ENCODE measurements at places on chromosomes 4 and X. TPM values are rescaled to one million over a fixed set of nuclear protein-coding genes. Genes with fewer than 3 reads are reported as not detected.

DNA sequence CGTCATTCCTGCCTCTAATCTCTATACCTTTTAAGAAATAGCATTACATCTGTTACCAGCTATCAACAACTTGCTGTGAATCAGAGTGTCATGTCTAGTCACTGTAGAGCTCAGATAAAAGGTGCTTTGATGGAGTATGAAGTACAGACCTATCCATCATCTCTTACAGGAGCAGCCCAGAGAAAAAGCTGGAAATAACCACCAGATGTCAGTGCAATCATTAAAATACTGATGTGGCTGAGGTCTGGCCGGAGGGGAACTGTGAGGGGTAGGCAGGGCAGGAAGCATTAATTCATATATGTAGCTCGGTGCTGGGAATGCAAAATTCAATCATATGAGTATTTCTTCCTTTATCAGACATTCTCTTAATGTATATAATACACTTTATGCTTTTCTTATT, 100.6 kb downstream of the AKAP4 start:
- no peak overlapping the region for H3K27ac ChIP-seq
- H3K4me3 ChIP-seq = no peak overlapping the region
- H3K4me1 ChIP-seq = no peaks in the 10 kb centered on the region
- peaks cover 13% of the 10 kb centered on the region for H3K27me3 ChIP-seq

Gene CDKL5
- 37.3 TPM for total RNA-seq

Gene IL3RA
- total RNA-seq = 21.6 TPM

Gene TRIM60
- not detected for total RNA-seq

DNA sequence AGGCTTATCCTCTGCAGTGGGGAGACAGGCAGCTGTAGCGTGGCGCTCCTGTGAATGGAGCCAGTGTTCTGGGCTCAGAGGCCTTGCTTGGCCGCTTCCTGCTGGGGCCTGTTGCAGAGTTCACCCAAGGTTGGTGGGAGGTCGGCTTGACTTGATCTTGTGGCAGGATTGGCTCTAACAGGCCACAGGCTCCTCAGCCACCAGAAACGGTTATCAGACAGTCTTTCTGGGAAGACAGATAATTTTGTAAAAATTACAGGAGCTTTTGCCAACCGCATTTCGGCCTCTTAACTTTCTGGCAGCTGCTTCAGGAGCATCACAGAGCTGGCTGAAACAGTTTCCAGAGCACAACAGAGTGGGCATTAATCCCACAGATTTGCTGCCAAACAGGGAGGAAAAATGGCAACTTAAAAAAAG, 66.4 kb downstream of the DIPK2B start:
- H3K27ac ChIP-seq = no peak overlapping the region
- H3K4me1 ChIP-seq = no peaks in the 10 kb centered on the region
- H3K27me3 ChIP-seq = no peaks in the 10 kb centered on the region
- H3K36me3 ChIP-seq = no peaks in the 10 kb centered on the region
- no peak overlapping the region for H3K4me3 ChIP-seq
- peak; percentile 48 for DNase-seq

DNA sequence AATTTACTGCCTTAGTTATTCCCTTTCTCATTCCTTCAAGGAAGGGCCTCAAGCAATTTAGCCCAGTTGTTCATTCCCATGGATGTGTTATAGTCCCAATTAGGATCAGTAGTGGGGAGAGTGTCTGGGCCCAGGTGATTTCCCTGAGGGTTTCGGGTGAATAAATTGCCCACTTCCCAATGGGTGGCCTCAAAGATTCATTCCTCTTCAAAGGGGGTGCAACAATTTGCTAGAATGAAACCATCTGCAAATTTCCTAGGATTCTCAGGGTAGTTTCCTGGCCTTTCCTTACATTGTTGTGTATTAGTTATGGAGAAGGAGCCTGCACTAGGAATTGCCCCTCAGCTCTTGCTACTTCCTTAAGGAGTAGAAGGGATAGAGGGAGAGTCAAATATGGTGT, 6.3 kb upstream of the AREG start:
- H3K4me1 ChIP-seq = no peaks in the 10 kb centered on the region
- no peak overlapping the region for H3K27ac ChIP-seq
- no peaks in the 10 kb centered on the region for H3K36me3 ChIP-seq

DNA sequence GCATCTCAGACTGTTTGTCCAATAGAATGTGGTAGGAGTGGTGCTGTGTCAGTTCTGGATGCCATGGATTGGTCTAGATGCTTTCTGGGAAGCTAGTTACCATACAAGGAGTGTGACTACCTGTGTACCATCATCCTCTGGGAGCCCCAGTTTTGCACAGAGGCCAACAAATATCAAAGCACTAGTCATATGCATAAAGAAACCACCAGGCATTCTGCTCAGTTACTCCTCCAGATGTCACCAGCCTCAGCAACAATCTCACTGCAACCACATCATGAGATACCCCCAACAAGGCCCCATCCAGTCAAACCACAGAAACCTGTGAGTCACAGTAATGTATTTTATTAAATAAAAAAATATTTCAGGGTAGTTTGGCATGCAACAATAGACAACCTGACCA, 435.8 kb upstream of the CPEB2 start:
- H3K27me3 ChIP-seq = no peaks in the 10 kb centered on the region
- no peak overlapping the region for H3K4me3 ChIP-seq
- H3K36me3 ChIP-seq = no peaks in the 10 kb centered on the region
- H3K4me1 ChIP-seq = no peaks in the 10 kb centered on the region
- no peak for DNase-seq

DNA sequence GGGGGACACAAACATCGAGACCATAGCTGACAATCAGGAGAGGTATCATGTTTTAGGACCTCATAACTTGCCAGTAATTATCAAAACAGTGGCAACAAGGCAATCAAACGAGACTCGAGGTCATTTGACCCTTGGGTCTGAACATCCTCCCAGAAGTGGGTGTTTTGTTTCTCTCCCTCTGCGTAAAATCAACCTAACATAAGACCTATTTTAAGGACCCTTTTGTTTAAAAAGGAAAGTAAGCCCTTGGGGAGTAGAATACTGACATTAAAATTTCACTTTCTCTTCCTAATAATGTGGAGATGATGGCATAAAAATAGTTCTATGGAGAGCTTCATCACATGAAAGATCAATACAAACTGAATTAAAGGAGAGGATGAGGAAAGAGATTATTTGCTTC, 106.2 kb upstream of the PUDP start:
- H3K27me3 ChIP-seq = no peaks in the 10 kb centered on the region
- H3K4me1 ChIP-seq = peaks cover 4% of the 10 kb centered on the region
- H3K27ac ChIP-seq = no peak overlapping the region
- peaks cover 3% of the 10 kb centered on the region for H3K36me3 ChIP-seq
- DNase-seq = no peak

DNA sequence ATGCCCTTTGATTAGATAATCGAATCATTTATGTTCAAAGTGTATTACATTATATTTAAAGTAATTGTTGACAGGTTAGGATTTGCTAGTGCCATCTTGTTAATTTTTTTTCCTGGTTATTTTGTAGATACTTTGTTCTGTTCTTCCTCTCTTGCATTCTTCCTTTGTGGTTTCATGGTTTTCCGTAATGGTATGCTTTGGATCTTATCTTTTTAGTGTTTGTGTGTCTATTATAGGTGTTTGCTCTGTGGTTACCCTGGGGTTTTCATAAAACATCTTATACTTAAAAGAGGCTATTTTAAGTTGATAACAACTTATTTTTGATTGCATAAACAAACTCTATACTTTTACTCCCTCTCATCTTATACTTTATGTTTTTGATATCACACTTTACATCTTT, 108.2 kb upstream of the SRD5A3 start:
- H3K4me3 ChIP-seq = no peak overlapping the region
- H3K36me3 ChIP-seq = no peaks in the 10 kb centered on the region
- no peak overlapping the region for H3K27ac ChIP-seq
- H3K4me1 ChIP-seq = no peaks in the 10 kb centered on the region
- no peaks in the 10 kb centered on the region for H3K27me3 ChIP-seq

Gene TRIML2
- total RNA-seq = not detected

- DNase-seq = peak; percentile 32
- no peaks in the 10 kb centered on the region for H3K27me3 ChIP-seq
- H3K27ac ChIP-seq = no peak overlapping the region
Observed at GRCh38 chr4:138775489-138775888, 240.1 kb upstream of the NOCT start.

GRCh38 chrX:10280071-10280470, 123.3 kb downstream of the CLCN4 start:
- no peak for DNase-seq
- no peaks in the 10 kb centered on the region for H3K36me3 ChIP-seq
- no peak overlapping the region for H3K27ac ChIP-seq
- no peaks in the 10 kb centered on the region for H3K4me1 ChIP-seq
- H3K4me3 ChIP-seq = no peak overlapping the region

DNA sequence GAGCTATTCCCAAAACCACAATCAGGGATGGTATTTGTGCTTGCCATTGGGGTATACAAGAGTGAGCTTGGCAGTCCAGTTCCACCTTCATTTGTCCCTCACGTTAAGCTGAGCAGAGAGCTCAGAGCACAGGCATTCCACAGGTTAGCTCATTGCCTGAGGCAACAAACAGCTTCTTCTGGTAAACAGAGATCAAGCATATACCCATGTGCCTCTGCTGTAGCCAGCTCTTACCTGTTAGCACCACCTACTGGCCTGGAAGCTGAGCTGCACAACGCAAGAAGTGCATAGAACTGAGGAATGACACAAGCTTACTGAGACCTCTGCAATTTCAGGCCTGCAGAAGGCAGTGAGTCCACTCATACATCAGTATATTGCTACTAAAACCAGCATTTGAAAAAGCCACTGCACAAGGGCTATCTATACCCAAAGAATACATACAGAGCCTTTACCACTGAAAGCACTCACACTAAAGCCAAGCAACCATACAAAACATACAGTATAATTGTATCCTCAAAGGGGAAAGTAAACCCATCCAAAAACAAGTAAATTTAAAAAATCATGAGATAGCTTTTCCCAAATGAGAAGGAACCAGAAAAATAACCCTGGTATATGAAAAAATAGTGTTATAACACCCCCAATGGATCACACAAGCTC, 258.3 kb upstream of the GABRA2 start:
- H3K27ac ChIP-seq = no peak overlapping the region
- no peaks in the 10 kb centered on the region for H3K36me3 ChIP-seq
- H3K27me3 ChIP-seq = no peaks in the 10 kb centered on the region
- H3K4me3 ChIP-seq = no peak overlapping the region
- DNase-seq = peak; percentile 26
- H3K4me1 ChIP-seq = no peaks in the 10 kb centered on the region

Gene GAGE12H
- total RNA-seq = not detected

DNA sequence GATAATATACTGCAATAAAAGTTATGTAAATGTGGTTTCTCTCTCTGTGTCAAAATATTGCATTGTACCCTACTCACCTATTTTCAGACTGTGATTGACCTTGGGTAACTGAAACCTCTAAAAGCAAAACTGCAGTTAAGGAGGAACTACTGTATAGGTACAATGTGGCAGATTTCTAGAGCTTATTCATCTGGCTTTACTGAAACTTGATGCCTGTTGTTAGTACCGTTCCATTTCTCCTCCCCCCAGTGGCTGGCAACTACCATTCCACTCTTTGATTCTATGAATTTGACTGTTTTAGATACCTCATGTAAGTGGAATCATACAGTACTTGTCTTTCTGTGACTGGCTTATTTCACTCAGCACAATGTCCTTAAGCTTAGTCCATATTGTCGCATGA, 61.9 kb downstream of the HOPX start:
- H3K4me3 ChIP-seq = no peak overlapping the region
- DNase-seq = peak; percentile 18
- no peak overlapping the region for H3K27ac ChIP-seq

DNA sequence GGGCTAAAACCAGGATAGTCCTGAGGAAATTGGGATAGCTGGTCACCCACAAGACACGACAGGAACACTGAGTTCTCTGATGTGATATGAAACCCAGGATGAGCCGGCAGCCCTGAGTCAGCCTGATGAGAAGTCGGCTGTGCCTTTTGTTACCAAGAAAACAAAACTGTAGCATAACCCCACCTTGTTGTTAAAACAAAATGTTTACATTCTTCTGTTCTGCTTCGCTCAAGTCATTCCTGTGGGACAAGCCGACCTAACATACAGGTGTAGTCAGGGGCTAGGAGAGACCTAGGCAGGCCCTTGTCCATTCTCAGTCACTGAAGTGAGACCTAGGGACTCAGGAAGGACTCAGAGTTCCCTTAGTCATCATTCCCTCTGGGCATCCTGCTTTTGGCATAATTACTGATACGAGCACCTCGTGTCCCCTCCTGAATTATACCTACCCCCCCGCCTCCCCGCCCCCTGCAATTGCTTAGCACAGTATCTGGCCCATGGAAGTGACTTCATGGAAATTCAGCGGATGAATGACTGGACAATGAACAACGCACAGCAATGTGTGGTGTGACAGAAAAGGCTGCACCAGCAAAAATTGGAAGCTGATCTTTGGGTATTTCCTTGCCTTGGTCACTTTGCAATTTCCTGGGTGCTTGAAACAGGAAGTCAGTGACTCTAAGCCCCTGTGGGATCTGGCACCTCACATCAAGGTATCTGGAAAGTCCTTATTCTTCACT, 31.9 kb upstream of the TLR2 start:
- H3K4me3 ChIP-seq = no peak overlapping the region
- H3K4me1 ChIP-seq = no peaks in the 10 kb centered on the region

- H3K4me1 ChIP-seq = no peaks in the 10 kb centered on the region
- DNase-seq = no peak
- no peaks in the 10 kb centered on the region for H3K27me3 ChIP-seq
- H3K36me3 ChIP-seq = peaks cover 4% of the 10 kb centered on the region
- no peak overlapping the region for H3K4me3 ChIP-seq
Observed at GRCh38 chrX:75045369-75045768, 110.7 kb downstream of the ABCB7 start.

- H3K4me1 ChIP-seq = no peaks in the 10 kb centered on the region
- H3K27me3 ChIP-seq = peaks cover 14% of the 10 kb centered on the region
- no peaks in the 10 kb centered on the region for H3K36me3 ChIP-seq
Observed at GRCh38 chrX:14194711-14195110, 165.0 kb upstream of the GEMIN8 start.

Gene NCBP2L
- 0.11 TPM for total RNA-seq

- H3K4me1 ChIP-seq = no peaks in the 10 kb centered on the region
- peak; percentile 1 for DNase-seq
- H3K4me3 ChIP-seq = no peak overlapping the region
Observed at GRCh38 chrX:36609616-36610585, 398.3 kb upstream of the FAM47C start.

- H3K27ac ChIP-seq = no peak overlapping the region
- H3K27me3 ChIP-seq = no peaks in the 10 kb centered on the region
- no peak overlapping the region for H3K4me3 ChIP-seq
- DNase-seq = peak; percentile 70
Observed at GRCh38 chr4:88759895-88760290, 62.3 kb upstream of the NAP1L5 start.

DNA sequence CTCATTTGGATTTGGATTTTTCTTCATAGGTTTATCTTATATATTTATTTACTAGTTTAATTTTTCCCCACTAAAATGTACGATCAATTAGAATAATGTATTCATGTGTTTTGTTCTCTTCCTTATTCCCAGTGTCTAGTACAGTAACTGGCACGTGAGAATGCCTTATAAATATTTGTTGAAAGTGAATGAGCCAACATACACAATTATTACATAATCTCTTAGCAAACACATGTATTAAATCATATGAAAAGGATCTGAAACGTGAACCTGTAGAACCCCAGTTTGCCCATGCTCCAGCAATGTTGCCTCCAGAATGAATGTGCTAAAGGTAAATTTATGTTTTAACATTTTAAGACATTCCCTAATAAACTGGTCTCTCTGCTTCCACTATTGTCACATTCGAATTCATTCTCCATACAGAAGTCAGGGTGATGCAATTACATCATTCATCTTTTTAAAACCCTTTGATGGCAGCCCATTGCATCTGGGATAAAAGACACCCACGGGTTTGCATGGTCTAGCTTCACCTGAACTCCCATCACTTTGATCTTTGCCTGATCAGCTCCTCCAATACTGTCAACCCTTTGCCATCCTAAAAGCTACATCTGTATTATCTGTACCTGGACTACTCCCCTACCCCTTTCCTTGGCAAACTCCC, 30.7 kb upstream of the AREG start:
- no peak overlapping the region for H3K27ac ChIP-seq
- no peaks in the 10 kb centered on the region for H3K36me3 ChIP-seq
- DNase-seq = no peak

Measured in lung (tissue), 17 donors.